ENCODE measurements at places on chromosomes 4 and X.

DNA sequence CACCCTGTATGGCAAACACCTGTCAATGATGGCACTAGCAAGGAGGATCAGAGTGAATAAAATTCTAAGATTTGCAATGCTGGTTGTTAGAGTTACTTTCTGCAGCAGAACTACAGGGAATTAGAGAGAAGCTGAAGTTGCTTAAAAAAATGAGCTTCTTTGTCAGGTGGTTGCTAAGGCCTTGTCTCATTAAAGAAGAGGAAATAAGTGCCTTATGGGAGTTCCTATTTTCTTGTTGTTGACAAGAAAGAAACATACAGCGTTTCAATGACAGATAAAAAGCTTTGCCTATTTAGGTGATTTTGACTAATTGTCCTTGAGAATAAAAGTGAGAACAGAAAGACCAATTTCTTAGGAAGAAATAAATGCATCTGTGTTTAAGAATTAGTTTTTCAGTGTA lies 106.0 kb upstream of the ARHGAP24 start:
- DNase-seq = no peak

- DNase-seq = peak; percentile 45
Measured at GRCh38 chr4:144174401-144175067, 34.0 kb upstream of the GYPA start.

- DNase-seq = no peak
Measured at GRCh38 chr4:92175250-92175649, 128.5 kb upstream of the GRID2 start.

GRCh38 chr4:40283968-40284367 lies 51.2 kb upstream of the CHRNA9 start:
- no peak for DNase-seq

DNA sequence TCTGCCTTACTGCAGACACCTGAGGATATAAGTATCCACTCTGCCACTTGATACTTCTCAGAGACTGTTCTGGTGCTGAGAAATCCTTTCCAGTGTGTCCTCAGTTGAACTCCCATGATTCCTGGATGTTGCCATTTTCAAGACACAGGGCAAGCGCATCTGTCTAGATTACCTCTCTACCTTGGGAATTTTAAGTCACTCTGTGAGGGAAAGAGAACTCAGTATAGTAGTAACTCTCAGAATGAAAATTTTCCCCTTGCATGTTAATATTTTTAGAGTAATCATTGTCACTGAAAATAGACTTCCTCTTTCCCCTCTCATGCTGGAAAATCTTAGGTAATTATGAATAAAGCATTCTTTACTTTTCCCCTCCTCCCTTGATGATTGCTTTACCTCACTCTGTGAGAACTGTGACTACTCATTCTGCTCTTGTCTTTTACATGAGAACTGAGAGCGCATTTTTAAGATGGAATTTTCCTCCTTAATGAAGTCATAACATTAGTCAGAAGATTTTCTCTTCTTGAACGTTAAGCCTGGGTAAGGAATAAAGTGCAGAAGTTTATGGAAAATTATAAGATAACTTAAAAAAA lies 45.0 kb downstream of the TET2 start:
- DNase-seq = no peak

DNA sequence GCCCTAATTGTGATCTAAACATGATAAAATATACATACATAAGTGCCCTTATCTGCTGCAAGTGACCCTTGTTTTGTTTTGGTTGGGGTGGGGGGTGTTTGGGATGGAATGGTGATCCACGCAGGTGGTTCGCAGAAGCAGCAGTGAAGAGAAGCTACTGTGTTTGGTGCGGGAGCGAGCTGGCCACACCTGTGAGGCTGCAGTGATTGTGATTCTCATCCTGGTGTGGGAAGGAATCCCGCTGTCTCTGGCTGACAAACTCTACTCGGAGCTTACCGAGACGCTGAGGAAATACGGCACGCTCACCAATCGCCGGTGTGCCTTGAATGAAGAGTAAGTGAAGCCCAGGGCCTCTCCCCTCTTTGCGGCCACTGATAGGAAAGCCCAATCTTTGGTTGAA lies 96.8 kb downstream of the TET2 start:
- DNase-seq = no peak
